ENCODE measurements at places on chromosomes 11 and 22.

DNA sequence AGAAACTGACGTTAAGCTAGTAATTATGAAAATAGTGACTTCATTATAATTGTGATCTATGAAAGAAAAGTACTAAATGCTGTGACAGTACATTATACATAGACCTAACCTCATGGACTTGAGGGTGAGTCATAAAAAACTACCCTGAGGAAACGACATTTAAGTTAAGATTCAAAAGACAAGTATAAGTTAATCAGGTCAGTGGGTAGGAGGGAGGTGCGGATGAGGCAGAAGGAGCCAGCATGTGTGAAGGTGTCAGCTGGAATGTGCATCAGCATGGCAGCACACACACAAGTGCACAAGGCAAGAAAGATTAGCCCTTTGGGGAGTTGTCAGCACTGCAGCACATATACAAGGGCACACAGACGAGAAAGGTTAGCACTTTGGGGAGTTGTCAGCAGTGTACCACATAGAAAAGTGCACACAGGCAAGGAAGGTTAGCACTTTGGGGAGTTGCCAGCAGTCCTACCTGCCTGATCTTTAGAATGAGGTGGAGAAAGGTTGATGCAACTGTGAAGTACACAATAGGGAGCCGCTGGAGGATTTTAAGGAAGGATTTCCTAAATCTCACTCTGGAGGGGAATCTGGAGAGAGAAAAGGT lies 31.6 kb upstream of the CAVIN3 start:
- no peak for DNase-seq

GRCh38 chr11:30326114-30326778 lies 3.3 kb downstream of the ARL14EP start:
- no peak for DNase-seq

- no peak for DNase-seq
These were observed 48.7 kb upstream of the RFPL3 start for GRCh38 chr22:32308934-32309333.

DNA sequence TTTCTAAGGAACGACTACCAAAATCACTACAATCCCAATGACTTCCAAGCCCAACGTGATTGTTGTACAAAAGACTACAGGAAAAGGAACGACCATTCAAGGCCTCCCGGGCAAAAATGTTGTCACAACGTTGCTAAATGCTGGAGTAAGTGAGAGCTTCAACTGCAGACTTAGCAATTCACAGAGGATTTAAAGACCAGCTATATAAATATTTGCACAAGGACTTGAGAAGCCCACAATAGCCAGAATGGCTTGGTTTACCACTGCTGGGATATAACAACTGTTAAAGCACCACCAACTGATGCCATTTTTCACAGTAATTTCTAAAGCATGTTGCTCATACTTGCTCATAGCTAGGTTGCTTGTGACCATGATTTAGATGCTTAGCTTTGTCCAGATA lies 78.3 kb downstream of the EMSY start:
- peak; percentile 10 for DNase-seq

- DNase-seq = no peak
These were observed 87.6 kb upstream of the FSHB start for GRCh38 chr11:30143098-30143705.

- no peak for DNase-seq
These were observed 6.9 kb downstream of the PATZ1 start for GRCh38 chr22:31339148-31339832.

- no peak for DNase-seq
These were observed 20.2 kb upstream of the FEZ1 start for GRCh38 chr11:125516245-125516644.

DNA sequence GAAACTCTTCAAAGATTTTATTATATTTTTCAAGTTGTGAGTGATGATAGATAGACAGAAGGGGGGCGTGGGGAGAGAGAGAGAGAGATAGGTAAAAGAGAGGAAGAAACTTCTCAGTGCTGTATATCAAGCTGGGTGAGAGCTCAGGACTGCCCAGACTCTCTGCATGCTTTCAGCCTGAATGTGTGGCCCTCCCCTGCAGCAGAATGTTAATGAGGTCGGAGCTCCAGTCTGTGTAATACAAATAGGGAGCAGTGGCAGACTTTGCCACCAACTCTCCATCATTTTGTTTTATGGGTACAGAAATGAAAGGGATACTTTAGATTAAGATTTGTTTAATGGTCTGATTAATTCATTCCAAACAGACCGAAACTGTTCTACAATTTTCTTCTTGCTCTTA lies 752.8 kb downstream of the OPCML start:
- DNase-seq = no peak

DNA sequence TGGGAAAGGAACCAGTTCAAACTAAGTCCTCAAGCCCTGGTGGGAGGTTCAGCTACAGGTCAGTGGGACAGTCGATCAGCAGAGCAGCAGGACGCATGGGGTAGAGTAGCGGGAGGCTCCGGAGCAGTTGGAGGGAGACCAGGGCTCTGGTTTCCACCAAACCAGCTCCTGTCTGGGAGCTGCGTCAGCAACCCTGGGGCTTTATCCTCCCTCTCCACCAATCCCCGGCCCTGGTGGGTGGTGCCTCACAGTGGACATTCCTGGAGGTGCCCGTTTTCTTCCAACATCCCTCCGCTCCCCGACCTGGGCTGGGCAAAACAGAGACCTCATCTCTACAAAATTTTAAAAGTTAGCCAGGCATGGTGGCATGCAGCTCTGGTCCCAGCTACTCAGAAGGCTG lies 32.4 kb downstream of the ZNF195 start:
- DNase-seq = no peak

DNA sequence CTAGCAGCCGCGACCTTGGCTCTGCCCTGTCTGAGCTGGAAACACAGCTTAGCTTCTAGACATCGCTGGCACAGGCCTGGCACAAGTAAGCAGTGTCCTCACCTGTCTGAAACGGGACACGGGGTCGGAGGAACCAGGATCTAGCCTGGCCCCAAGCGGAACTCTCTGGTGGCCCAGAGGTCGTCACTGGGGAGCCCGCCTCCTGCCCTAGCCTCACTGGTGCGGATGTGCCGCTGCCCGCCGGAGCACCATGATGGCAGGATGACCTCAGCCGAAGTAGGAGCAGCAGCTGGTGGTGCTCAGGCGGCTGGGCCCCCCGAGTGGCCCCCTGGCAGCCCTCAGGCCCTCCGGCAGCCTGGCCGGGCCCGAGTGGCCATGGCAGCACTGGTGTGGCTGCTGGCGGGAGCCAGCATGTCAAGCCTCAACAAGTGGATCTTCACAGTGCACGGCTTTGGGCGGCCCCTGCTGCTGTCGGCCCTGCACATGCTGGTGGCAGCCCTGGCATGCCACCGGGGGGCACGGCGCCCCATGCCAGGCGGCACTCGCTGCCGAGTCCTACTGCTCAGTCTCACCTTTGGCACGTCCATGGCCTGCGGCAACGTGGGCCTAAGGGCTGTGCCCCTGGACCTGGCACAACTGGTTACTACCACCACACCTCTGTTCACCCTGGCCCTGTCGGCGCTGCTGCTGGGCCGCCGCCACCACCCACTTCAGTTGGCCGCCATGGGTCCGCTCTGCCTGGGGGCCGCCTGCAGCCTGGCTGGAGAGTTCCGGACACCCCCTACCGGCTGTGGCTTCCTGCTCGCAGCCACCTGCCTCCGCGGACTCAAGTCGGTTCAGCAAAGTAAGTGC lies 871 bp downstream of the SLC35E4 start:
- DNase-seq = peak; percentile 19

DNA sequence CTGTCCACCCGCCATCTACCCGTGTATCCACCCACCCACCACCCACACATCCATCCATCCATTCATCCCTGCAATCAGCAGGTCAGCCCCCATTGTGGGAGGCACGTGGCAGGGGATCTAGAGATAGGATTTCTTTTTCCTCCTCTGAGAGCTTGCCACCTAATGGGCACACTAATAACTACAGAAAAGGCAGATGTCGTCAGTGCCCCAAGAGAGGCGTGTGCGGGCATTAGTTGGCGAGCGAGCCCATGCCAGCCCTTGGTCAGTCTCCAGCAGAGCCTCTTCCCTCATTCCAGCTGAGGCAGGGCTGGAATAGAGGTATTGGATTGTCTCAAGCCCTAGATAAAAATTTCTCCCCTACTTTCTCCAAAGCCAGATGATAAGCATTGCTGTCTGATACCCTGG lies 9.7 kb downstream of the USP2 start:
- DNase-seq = no peak

GRCh38 chr11:22340701-22341587 lies 2.8 kb downstream of the SLC17A6 start:
- no peak for DNase-seq

DNA sequence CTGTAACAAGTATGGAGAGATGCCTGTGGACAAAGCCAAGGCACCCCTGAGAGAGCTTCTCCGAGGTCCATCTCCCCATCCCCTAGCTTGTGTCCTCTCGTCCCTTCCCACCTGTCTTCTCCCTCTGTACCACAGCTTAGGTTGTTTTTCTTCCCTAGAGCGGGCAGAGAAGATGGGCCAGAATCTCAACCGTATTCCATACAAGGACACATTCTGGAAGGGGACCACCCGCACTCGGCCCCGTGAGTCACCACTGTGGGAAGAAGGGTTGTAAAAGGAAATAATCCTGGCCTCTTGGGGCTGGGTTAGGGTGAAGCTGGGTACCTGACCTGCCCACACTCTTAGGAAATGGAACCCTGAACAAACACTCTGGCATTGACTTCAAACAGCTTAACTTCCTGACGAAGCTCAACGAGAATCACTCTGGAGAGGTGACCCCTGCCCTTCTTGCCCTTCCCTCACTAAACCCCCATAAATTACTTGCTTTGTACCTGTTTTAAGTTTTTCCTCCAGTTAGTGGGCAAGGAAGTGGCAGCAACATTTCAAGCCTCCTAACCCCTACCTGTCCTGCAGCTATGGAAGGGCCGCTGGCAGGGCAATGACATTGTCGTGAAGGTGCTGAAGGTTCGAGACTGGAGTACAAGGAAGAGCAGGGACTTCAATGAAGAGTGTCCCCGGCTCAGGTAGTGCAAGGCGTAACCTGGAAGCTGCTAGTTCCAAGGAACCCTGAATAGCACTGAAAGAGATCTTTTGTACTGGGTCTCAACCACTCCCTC lies 3.1 kb downstream of the TAF10 start:
- DNase-seq = no peak

DNA sequence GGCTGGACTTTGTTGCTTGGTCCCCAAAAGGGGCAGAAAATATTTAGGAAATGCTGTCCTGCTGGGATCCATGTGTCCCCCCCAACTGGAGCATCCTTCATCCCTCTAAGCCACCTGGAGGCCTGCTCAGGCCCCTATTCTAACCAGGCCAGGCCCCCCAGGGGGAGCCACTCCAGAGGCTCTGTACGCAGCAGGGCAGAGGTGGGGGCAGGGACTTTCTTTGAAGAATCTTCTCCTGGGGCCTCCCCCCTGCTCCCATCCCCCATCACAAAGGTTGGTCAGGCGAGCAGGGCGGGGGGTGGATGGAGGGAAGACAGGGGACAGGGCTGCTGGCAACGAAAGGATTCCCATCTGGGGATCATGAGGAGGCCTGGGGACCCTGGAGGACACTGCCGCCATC lies 170.8 kb downstream of the MN1 start:
- no peak for DNase-seq

GRCh38 chr22:43011079-43011478 lies 3.9 kb downstream of the PACSIN2 start:
- DNase-seq = no peak

DNA sequence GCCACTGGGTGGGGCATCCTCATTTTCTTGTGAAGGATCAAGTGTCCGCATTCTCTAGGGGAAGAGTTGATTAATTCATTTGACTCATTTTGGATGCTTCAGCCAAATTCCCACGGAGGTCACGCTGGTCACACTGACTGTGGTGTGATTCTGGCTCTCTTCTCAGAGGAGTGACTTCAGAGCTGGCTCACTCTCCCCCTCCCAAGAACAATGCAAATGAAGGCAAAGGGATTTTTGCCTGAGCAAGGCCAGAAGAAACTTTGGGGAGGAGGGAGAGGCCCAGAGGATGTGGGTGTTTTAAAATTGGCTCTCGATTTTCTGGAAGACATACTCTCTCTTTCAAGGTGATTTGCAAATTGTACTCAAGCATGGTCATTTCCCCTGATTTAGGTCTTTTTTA lies 51.1 kb upstream of the LMO2 start:
- no peak for DNase-seq

DNA sequence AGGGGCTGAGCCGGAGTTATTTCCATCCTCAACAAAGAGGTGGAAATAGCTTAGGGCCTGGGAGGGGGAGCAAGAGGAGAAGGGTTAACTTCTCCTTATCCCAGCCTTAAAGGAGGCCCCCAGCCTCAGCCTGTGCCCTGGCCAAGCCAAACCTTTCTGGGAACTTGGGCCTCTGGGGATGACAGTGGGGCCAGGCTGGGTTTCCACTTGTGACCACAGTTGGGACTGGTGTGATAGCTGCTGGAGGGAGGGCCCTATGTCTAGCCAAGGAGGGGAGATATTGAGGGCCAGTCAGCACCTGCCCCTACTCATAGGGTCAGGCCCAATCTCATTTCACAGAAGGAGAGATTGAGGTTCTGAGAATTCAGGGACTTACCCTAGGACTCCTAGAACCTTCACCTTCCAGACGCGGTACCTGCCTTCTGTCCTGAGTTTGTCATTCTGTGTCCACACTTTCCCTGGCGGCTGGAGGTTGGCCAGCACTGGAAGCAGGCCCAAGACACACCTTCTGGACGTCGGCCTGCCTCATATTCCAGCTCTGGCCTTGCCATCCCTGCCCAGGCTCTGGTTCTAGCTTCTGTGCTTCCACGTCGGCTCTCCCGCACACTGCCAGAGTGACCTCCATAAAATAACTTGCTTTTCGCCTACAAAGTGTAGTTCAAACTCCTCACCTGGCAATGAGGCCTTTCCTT lies 3.1 kb downstream of the RELT start:
- DNase-seq = no peak

All from NCI-H1105 (cell line).